ENCODE measurements at places on chromosomes 1 and 21. TPM values are rescaled to one million over a fixed set of nuclear protein-coding genes. Genes with fewer than 3 reads are reported as not detected.
A peak's percentile ranks its signal among the peaks of the same experiment; 100 is the strongest.

DNA sequence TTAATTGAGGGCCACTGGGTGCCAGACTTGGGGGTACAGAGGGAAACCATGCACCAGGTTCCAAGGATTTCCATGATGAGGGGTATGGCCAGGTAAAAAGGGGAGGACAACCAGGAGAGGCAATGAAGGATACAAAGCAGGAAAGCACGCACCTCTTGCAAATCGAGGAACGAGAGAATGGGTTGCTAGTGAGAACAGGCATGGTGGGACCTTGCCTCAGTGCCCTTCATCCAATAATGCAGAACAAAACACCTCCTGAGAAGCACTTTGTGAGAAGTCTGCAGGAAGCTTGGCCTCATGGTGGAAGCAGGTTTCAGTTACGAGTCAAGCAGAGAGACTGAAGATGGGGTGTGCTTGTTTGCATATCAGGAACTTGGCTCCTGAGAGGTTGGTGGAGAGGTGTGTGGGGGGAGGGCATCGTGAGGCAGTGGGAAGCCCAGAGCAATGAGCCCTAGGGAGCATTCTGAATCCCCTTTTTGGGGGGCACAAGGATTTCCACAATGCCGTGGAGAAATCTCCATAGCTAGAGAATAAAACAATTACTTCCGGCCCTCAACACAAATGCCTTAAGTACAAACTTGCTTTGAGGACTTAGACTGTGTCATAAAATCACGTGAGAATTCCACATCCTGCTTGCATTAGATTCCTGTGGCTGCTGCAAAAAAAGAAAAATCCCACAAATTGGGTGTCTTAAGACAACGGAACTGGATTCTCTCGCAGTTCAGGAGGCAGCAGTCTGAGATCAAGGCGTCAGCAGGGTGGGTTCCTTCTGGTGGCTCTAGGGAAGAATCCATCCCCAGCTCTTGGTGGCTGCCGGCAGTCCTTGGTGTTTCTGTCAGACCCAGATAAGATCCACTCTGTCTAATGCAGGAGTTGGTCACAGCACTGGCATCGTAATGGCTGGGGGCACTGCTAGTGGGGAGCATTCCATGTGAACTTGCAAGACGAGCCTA is 54.9 kb upstream of the BACE2 start:
- peak overlapping the region; percentile 64 for H3K27ac ChIP-seq
- DNase-seq = no peak
- H3K4me1 ChIP-seq = peaks cover 7% of the 10 kb centered on the region

DNA sequence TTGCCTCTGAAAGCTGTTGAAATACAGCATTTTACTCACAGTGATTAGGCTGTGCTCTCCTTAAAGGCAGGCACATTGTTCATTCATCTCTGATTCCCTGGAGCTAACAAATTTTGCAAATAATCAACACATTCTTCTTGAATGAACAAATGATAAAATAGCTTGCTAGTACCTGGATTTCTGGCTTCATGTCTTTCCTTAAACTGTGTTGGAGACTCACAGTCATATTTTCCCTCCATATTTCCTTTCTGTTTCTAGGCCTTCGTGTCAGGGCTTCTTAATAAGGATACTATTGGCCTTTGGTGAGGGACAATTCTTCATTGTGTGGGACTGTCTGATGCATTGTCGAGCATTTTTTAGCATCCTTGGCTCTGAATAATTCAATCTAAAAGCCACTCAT is 9.7 kb downstream of the HSD11B1 start:
- no peak overlapping the region for H3K4me3 ChIP-seq
- H3K4me1 ChIP-seq = no peaks in the 10 kb centered on the region
- peaks cover 56% of the 10 kb centered on the region for H3K27me3 ChIP-seq
- DNase-seq = no peak
- no peaks in the 10 kb centered on the region for H3K36me3 ChIP-seq
- H3K27ac ChIP-seq = no peak overlapping the region

- DNase-seq = no peak
- H3K4me3 ChIP-seq = no peak overlapping the region
- no peaks in the 10 kb centered on the region for H3K4me1 ChIP-seq
- H3K27ac ChIP-seq = no peak overlapping the region
- H3K27me3 ChIP-seq = peaks cover 13% of the 10 kb centered on the region
- no peaks in the 10 kb centered on the region for H3K36me3 ChIP-seq
Observed at GRCh38 chr1:66041654-66042053, 249.0 kb downstream of the PDE4B start.

GRCh38 chr1:5744341-5744740 is 247.9 kb downstream of the NPHP4 start:
- no peak overlapping the region for H3K4me3 ChIP-seq
- DNase-seq = no peak
- H3K27me3 ChIP-seq = peaks cover 4% of the 10 kb centered on the region
- no peaks in the 10 kb centered on the region for H3K4me1 ChIP-seq

The LCA5L gene
- 1.1 TPM for total RNA-seq

Measured in osteocyte (in vitro differentiated cells).